Inflammatory macrophage treated with lipopolysaccharide for 1 hour (primary cell): ENCODE measurements at places on chromosomes 3 and 15.

DNA sequence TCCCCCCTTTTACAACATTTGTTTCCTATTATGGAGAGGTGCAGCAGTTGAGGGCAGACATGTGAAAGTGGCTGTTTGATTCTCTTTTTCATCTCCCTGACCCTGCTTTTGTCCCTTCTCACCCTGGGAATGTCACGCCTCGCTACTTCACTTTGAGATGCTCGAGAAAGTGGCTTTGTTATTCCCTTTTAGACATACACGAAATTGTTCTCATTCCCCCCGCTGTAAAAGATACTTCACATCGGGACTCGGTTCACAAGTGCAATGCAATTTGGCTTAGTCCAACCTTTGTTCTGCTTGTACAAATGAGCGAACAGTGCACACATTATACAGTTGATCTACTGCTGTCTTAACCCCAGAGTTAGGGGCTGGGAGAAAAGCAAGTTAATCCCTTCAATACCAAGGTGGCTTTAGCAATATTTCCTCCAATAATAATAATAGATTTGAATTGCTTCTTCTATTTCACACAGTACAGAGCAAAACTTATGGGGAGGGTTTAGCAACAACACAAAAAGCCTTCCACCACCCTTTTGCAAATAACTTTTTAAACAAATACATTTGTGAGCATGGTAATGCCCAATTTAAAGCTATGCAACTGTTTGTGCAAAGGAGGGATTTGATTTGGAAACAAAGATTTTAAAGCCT, 5.7 kb upstream of the FOXB1 start:
- no peak for DNase-seq

GRCh38 chr15:25705433-25706115, 157.6 kb downstream of the ATP10A start:
- no peak for DNase-seq

DNA sequence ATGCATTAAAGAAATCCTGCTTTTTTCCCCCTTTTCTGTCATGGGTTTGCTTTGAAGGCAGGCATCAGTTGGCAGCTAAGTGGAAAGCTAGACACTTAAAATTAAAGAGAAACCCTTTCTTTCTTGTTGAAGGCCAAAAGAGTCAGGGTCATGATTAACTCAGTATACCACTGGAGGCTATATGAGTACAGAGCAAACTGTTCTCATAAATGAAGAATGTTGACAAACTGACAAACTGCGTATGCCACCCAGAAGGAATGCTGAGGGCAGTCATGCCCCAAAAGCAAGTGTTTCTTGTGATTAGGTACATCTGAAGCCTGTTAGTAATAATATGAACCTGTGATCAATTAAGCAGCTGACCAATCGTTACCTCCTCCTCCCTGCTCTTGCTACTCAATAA, 43.6 kb upstream of the COL6A6 start:
- no peak for DNase-seq

GRCh38 chr3:192917028-192917403, 640 bp downstream of the MB21D2 start:
- peak; percentile 69 for DNase-seq

- DNase-seq = no peak
Measured at GRCh38 chr15:26807517-26808427, 34.9 kb upstream of the GABRB3 start.

DNA sequence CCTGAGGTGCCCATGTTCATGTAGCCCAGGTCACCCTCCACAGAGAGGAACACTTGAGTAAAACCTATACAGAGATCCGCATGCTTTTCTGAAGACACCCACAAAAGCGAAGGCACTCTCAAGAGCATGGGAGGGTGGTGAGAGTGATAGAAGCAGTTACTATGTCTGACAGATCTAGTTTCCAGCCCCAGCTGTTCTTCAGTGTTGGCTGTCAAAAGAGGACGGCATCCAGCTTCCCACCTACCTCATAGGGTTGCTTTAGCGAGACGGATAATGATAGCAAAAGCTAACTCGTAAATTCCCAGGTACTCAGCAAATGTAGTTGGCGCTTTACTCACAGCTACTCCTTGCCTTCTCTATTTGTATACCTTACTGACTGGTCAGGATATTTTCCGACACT, 3.0 kb upstream of the MEX3B start:
- no peak for DNase-seq

DNA sequence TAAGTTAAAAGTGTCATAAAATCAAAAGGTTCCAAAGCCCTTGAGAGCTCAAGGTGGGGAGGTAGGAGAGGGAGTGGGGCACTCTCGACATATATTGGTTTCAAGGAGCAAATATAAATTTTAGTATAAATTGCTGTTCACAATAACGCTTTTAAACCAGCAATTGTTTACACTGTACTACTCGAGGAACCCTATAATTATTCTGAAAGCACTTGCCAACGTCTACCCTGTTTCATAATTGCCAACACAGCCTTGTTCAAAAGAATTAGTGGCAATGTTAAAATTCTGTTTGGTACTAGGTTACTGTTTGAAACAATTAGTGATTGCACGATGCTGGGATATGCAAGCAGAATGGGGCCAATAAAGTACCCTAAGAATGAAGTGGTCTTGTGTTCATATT, 76.3 kb upstream of the ICE2 start:
- DNase-seq = no peak

GRCh38 chr3:37862219-37862902, 681 bp downstream of the CTDSPL start:
- DNase-seq = peak; percentile 40

DNA sequence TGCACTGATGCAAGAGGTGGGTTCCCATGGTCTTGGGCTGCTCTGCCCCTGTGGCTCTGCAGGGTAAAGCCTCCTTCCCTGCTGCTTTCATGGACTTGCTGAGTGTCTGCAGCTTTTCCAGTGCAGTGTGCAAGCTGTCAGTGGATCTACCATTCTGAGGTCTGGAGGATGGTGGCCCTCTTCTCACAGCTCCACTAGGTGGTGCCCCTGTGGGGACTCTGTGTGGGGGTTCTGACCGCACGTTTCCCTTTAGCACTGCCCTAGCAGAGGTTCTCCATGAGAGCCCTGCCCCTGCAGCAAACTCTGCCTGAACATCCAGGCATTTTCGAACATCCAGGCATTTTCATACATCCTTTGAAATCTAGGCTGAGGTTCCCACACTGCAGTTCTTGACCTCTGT, 329.8 kb upstream of the NAALADL2 start:
- DNase-seq = no peak

GRCh38 chr3:46360907-46361306, 7.0 kb downstream of the CCR2 start:
- DNase-seq = no peak

DNA sequence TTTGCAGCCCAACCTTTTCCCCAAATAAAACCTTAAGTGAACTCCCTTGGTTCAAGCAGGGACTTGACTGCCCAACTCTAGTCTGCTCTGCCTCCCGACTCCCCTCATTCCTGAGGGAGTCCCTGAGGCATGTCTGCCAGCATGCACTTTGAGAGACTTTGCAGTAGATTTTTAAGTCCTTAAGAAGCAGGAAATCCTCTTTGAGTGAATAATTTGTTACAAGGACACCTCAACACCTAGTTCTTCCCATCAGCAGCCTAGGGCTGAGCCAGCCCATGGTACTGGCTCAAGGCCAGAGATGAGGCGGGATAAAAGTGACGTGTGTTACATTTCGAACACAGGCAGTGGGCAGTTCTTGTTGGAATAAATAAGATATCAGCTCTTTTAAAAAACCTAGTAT, 204.3 kb upstream of the SLC2A2 start:
- DNase-seq = no peak

DNA sequence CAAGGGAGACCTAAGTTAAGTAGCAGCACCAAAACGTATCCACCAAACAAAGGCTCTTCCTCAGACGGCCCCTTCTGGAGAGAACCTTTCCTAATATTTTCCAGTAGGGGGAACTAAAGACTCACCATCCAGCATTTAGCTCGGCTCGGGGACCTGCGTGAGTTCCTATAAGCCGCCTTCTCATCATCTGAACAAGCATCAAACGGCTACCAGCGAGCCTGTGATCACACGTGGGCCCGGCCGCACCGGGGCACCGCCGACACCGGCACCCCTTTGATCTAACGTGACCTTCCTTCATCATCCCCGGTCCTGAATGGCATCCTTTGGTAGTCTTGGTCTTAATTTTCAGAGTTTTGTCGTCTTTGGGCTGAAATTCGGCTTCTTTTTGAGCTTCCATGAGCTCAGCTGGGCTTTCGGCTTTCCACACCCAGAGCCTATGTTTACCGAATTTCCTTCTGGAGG, 1.4 kb upstream of the ROBO2 start:
- DNase-seq = peak; percentile 60

DNA sequence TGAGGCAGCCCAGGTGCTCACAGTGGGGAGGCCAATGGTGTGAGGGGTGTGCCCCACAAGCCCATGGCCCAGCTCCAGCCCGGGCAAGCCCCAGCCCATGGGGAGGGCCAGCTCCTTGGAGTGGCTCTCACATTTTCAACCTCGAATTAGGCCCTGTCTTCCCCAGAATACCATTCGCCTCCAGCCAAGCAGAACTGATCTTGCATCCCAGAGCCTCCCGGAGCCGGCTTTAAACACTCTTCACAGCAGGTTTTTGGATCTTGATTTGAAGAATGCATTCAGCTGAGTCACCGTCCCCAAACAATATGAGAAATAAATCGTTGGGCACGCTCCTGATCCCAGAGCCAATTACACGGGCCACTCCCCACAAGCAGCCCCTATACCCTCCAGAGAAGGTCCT, 23.7 kb downstream of the TPRA1 start:
- no peak for DNase-seq

DNA sequence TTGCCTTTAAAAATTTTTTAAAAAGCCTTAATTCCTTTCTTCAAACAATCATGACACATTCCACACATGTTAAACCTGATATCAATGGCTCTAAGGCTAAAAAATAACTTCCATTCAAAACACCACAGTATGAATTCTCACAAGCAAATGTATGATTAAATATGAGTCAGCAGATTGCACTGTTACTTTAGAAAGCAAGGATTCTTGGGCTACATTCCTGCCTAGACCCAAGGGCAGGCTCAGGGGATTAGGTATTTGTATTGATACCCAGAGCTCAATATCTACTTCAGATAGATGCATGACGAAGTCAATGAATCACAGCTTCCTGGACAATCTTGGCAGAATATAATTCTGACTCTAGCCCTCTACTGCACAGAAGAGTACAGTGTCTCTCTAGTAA, 65.7 kb downstream of the RARB start:
- DNase-seq = no peak

DNA sequence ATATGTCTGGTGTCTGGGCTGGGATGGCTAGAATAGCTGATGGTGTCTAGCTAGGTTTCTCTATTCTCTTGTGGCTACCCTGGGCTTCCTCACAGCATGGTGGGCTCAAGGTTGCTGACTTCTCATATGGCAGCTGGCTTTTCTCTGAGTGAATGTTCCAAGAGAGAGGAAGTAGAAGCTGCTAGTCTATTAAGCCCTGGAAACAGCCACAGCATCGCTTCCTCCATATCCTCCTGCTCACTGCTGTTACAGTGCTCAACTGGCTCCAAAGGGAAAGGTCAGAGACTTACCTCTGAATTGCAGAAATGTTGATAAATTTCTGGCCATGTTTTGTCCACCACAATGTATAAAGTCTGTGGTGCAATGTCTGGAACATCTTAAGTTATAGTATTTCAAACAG, 299.9 kb upstream of the ADAMTS9 start:
- DNase-seq = no peak

- DNase-seq = no peak
Measured at GRCh38 chr3:40057077-40057476, 247.7 kb downstream of the MYRIP start.

DNA sequence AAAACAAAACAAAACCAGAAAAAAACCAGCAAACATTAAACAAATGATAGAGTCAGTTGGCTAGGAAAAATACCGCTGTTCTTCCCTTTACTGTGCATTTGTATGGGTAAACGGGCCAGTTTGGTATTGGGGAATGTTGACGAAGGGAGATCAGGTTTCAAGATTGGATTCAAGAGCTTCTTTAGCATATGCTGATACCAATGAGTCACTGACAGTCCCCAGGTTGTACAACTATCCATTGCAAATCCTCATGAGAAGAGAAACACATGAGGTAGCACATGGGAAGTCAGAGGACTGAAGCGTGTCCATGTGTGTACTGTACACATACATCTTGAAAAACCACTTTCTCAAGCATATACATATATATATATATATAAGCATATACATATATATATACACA, 25.6 kb downstream of the TIGIT start:
- DNase-seq = no peak

DNA sequence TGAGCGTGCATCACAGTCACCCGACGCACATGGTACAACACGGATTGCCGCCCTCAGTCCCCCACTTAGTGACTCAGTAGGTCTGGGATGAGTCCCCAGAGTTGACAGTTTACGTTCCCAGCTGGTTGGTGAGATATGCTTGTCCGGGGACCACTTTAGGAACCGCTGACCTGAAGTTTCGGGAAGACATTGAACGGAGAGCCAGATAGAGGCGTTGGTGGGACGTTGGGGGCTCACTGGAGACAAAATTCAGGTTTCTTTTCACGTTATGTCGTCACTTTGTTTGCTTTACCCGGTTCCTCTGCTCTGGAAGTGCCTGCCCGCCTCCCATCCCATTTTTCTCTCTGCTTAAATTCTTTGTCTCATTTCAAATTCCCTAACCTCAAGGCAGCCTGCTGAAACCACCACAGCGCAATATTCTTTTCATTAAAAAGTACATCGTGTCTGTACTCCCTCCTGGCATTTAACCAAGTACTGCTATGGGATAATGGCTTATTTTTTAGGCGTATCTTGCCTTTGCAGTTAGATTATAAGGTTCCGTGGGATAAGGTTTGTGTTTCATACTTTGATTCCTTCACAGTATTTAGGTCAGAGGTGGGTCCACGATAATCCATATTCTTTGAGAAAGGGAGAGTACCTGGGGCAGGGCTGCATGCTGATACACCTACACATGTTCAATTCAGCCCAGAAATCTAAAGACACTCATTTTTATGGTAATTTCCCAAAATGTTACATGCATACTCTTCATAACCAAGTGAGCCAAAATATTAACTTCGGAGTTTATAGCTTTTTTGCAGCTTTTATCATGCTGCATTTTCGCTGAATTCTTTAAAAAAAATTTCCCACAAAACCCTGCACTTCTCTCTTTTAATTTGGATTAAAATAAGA, 921 bp downstream of the LMLN start:
- no peak for DNase-seq

- DNase-seq = no peak
Measured at GRCh38 chr3:160722331-160722730, 33.7 kb upstream of the PPM1L start.

DNA sequence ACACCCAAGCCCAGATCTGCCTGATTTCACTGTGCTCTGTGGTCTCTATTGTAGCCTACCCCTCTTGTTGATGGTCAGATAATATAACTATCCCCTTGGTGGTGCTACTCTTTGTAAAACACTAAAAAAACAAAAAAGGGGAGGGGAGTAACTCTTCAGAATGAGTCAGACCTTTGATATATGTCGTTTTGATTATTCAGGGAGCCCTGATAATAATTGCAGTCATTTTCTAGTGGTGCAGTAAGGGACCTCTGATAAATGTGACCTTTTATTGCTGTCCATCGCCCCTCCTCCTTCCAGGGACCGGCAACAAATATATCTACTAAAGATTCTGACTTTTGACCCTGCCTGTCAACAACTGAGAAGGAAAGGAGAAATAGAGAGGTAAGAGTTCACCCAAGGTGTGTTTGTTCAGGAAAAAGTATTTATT, 45.1 kb upstream of the MAGI1 start:
- no peak for DNase-seq
